ENCODE measurements at places on chromosomes 3 and 15. TPM values are rescaled to one million over a fixed set of nuclear protein-coding genes. Genes with fewer than 3 reads are reported as not detected.

Gene CPA3
- 1.9 TPM for polyA plus RNA-seq

- H3K27me3 ChIP-seq = no peaks in the 10 kb centered on the region
- DNase-seq = no peak
- H3K36me3 ChIP-seq = no peaks in the 10 kb centered on the region
Observed at GRCh38 chr3:192942625-192943024, 25.0 kb upstream of the MB21D2 start.

Gene KLHL40
- not detected for polyA plus RNA-seq

DNA sequence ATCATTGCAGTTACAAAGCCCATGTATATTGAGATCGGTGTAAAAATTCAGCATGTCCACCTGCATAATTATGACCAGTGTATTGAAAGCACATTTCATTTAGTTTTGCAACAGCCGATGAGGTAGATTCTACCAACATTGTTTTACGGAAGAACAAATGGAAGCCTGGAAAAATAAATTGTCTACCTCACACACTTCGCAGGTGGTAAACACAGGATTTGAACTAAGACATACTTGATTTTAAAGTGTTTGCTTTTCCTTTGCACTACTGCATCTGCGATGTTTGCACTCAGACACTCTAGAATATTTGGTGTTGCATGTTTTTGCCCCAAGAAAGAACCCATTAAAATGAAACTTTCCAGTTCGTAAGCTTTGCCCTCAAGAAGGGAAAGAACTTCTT lies 148.4 kb downstream of the PGPEP1L start:
- H3K4me1 ChIP-seq = no peaks in the 10 kb centered on the region
- no peak for DNase-seq
- H3K36me3 ChIP-seq = no peaks in the 10 kb centered on the region
- H3K27ac ChIP-seq = peak overlapping the region; percentile 19

GRCh38 chr3:30663533-30664241 lies 57.3 kb downstream of the TGFBR2 start:
- peaks cover 19% of the 10 kb centered on the region for H3K36me3 ChIP-seq
- DNase-seq = no peak
- H3K4me3 ChIP-seq = no peak overlapping the region
- H3K4me1 ChIP-seq = peaks cover 4% of the 10 kb centered on the region

Gene SLC28A1
- polyA plus RNA-seq = 14.8 TPM

Gene XYLB
- polyA plus RNA-seq = 14.6 TPM

DNA sequence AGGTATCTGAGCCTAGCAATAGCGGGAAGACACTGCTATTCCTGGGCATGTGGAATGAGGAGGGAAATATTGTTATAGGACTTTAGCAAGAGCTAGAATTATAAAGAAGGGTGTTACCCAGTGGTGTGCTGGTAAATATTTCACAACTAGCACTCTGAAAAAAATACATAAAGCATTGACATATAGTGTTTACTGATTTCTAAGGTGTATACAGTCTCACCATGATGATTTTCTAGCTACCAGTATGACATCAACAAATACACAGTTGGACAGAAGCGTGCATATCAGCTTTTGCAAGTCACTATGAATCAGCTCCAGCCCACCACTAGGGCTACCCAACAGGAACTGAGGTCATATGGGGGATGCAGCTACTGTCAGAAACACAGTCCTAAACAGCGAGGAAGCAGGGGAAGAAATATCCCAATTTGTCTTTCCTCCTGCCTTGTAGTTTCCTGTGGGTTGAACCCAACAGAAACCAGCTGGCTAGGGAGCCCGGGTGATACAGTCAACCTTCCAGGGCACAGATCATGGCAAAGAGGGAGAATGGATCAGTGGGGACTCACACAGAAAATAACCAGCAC lies 39.6 kb downstream of the HGD start:
- no peaks in the 10 kb centered on the region for H3K27me3 ChIP-seq
- no peak overlapping the region for H3K4me3 ChIP-seq
- no peak overlapping the region for H3K27ac ChIP-seq

- H3K4me1 ChIP-seq = no peaks in the 10 kb centered on the region
- no peak overlapping the region for H3K4me3 ChIP-seq
- no peaks in the 10 kb centered on the region for H3K27me3 ChIP-seq
- no peak for DNase-seq
- H3K36me3 ChIP-seq = peaks cover 1% of the 10 kb centered on the region
Observed at GRCh38 chr15:37125143-37125542, 24.8 kb upstream of the MEIS2 start.

GRCh38 chr3:193680220-193680619 lies 87.2 kb downstream of the OPA1 start:
- H3K4me1 ChIP-seq = no peaks in the 10 kb centered on the region
- no peak overlapping the region for H3K4me3 ChIP-seq
- DNase-seq = no peak
- no peaks in the 10 kb centered on the region for H3K36me3 ChIP-seq
- no peaks in the 10 kb centered on the region for H3K27me3 ChIP-seq

DNA sequence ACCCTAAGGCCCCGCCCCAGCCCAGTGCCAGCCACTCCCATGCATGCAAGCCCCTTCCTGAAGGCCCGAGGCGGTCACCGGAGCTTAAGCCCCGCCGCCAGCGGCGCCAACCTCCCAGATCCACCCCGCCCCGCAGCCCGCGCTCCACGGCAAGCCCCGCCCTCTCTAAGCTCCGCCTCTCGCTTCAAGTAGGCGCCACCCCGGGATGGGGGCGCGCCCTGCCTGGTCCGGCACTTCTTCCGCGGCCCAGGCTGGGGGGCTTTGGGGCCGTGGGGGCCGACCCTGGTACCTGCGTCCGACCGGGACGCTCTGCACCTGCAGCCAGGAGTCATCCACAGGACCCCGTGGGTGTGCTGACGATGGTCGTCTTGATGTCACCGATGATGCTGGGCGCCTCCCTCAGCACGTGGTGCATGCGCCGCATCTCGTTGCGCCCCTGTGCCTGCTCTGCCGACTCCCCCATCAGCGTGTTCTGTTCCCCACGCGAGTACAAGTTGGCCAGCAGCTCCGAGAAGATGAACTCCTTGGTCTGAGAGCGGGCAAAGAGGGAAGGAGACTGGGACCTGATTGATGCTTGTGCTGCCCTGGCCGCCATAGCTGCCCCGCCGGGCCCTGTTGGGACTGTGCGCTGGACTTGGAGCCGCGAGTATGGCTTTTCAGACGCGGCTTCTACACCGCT lies 26.1 kb upstream of the CSPG4 start:
- H3K27ac ChIP-seq = no peak overlapping the region
- peaks cover 12% of the 10 kb centered on the region for H3K4me1 ChIP-seq
- no peaks in the 10 kb centered on the region for H3K27me3 ChIP-seq

GRCh38 chr15:89358755-89359439 lies 24.3 kb upstream of the POLG start:
- H3K36me3 ChIP-seq = no peaks in the 10 kb centered on the region
- peaks cover 2% of the 10 kb centered on the region for H3K4me1 ChIP-seq
- H3K27ac ChIP-seq = no peak overlapping the region
- peak; percentile 85 for DNase-seq
- H3K4me3 ChIP-seq = no peak overlapping the region

Gene GOLGA8H
- not detected for polyA plus RNA-seq

DNA sequence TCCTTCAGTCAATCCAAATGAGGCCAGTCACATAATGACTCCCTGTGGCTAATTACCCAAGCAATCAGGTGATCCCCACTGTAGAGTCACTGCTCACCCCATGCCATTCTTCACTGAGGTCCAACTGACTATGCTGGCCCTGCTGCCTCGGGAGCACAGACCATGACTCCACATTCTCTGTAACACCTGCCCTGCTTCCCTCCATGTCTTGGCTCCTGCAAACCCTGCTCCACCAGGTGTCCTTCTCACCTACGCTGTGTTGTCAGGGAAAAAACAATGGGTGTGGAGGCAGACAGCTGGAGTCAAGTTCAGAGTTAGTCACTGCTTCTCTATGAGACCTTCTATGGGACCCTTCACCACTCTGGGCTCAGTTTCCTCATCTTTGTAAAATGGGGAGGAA lies 6.1 kb upstream of the SFMBT1 start:
- H3K27me3 ChIP-seq = no peaks in the 10 kb centered on the region
- DNase-seq = no peak
- H3K4me3 ChIP-seq = no peak overlapping the region
- H3K4me1 ChIP-seq = no peaks in the 10 kb centered on the region
- no peak overlapping the region for H3K27ac ChIP-seq
- H3K36me3 ChIP-seq = no peaks in the 10 kb centered on the region

GRCh38 chr3:130849091-130849552 lies 44.8 kb upstream of the ATP2C1 start:
- H3K27ac ChIP-seq = no peak overlapping the region
- H3K4me3 ChIP-seq = no peak overlapping the region
- H3K27me3 ChIP-seq = no peaks in the 10 kb centered on the region

DNA sequence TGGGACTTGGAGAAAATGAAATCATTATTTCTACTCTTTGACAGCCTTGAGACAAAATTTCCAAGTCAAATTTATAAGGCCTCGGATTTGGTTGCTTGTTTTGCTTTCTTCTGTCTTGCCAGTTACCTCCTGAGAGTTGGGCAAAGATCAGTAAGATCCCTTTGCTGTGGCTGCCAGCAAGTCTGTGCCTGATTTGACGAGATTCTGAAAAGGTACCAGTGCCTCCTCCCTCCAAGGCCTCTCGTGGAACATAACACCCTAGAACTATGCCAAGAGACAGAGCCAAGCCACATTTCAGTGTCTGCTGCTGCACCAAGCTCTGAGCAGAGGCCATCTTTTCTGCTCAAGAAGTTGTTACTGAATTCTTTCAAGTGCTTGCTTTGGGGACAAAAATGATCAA lies 61.0 kb downstream of the GTPBP8 start:
- peaks cover 3% of the 10 kb centered on the region for H3K4me1 ChIP-seq
- H3K36me3 ChIP-seq = no peaks in the 10 kb centered on the region

DNA sequence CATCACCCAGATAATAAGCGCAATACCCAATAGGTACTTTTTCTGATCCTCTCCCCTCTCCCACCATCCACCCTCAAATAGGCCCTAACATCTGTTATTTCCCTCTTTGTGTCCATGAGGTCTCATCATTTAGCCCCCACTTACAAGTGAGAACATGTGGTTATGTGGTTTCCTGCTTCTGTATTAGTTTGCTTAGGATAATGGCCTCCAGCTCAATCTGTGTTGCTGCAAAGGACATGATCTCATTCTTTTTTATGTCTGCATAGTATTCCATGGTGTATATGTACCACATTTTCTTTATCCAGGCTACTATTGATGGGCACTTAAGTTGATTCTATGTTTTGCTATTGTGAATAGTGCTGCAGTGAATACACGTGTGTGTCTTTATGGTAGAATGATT lies 165.4 kb downstream of the MBNL1 start:
- H3K27me3 ChIP-seq = no peaks in the 10 kb centered on the region
- no peak for DNase-seq
- peaks cover 9% of the 10 kb centered on the region for H3K4me1 ChIP-seq
- H3K4me3 ChIP-seq = no peak overlapping the region
- H3K36me3 ChIP-seq = peaks cover 22% of the 10 kb centered on the region
- H3K27ac ChIP-seq = no peak overlapping the region

DNA sequence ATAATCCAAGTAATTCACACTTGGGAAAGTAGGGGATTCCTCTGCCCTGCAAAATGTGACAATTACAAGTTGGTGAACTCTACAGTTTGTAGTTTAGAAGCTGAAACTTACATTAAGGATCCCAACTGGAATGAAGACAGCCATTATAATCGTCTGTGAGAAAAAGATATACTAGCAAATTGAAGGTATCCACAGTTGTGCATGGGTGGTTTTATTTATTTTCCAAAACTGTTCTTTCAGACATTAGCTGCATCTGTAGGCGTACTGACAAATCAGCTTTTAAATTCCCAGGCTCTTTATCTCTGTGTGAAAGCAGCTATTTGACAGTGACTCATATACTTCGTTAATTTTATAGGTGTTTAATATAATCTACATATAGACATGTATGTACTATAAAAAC lies 12.5 kb upstream of the ISL2 start:
- DNase-seq = no peak
- no peak overlapping the region for H3K4me3 ChIP-seq
- H3K4me1 ChIP-seq = no peaks in the 10 kb centered on the region
- no peak overlapping the region for H3K27ac ChIP-seq
- no peaks in the 10 kb centered on the region for H3K36me3 ChIP-seq
- H3K27me3 ChIP-seq = no peaks in the 10 kb centered on the region

Data from liver (tissue), 10 donors.